ENCODE measurements at places on chromosomes 3 and 15.

DNA sequence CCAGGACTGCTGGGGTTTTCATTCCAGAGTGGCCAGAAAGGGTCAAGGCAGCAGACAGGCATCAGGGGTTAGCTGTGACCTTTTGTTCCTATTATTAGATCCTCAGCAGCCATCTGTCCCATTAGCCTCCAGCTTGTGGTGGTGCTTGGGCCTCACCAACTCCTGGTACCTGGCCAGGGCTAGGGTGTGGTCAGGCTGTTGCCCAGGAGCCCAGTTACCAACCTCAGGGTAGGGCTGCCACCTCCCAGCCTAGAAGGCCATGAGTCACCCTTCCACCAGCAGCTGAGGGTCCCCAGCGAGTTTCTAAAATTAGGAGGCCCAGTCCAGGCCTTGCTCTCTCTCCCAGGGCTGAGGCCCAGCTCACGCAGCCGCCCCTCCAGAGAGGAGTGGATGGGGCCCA, 12.2 kb downstream of the TMEM43 start:
- no peak for DNase-seq

DNA sequence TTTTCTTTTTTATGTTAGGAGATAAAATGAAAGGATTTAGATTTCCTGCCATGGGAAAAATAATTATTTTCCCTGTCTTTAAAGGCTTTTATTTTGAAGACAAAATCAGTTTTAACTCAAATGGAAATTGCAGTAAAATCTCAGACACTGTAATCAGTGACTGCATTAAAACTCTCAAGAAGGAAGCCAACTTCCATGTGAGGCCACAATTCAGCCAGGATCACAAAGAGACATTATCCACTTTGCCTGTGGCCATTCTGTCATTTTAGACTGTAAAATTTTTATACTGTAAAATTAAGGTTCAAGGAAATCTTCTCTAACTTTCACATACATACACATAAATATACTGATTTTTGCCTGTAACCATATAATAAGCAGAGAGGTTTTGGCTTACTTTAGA, 304.0 kb downstream of the TIGIT start:
- no peak for DNase-seq

- no peak for DNase-seq
Measured at GRCh38 chr15:45710657-45711056, 75.8 kb downstream of the SQOR start.

GRCh38 chr3:124810970-124811369, 76.2 kb downstream of the ITGB5 start:
- DNase-seq, result no peak

DNA sequence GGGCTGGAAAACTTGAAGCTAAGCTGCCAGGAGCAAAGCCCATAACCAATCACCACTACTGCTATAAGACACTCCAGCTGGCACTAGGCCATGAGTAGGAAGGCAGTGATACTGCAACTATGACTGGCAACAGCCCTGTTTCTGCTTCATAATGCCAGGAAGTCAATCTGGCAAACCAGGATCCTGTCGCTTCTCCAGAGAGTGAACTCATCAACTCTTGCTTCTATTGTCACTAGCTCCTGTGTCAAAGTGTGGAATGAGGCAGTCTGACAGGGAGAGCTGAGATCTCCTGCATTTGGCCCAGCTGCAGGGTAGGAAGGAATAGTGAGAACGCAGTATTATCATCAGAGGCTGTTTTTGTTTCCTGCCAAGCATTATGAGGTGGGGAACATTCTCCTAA, 105.3 kb downstream of the CTNNB1 start:
- no peak for DNase-seq

DNA sequence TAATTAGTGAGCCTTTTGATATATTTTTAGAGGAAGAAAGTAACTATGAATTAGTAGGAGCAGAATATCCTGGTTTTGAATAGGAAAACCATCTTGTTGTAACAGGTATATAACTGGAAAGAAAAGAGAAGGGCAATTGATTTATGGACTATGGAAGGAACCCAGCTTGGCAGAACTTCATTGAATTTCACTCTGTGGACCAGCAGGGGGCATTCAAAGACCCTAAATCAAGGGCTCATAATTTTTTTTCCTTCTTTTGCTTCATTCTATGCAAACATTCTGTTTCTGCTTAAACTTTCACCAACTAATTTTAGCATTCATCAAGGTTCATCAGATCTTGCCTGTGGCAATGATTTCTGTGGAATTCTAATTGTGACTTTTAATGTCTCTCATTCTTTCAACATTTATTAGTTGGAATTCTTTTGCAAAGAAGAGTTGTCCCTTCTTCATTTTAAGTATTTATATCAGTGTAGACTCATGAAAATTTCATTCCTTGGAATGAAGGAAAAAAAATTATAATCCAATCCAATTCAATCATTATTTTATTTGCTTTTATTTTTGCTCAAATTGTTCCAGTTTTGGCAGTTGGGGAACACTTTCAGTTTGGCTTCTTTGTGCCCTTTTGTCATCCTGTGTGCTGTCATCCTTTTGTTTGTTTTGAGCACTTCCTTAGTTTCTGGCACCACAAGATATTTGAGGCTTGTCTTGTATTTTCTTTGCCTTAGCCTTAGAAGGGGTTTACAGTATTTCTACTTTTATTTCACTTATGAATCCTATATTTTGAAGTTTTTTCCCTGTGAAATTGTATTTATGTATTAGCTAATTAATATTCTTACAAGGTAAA, 30.4 kb downstream of the NXPE3 start:
- DNase-seq, result peak; percentile 32

DNA sequence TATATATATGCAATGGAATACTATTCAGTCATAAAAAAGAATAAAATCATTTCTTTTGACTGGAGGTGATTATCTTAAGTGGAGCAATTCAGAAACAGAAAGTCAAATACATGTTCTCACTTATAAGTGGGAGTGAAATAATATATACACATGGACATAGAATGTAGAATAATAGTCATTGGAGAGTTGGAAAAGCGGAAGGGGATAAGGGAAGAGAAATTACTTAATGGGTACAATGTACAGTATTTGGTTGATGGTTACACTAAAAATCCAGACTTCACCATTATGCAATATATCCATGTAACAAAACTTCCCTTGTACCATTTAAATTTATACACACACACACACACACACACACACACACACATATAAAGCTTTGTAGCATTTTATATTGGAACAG, 84.3 kb downstream of the RAP2B start:
- DNase-seq, result no peak

DNA sequence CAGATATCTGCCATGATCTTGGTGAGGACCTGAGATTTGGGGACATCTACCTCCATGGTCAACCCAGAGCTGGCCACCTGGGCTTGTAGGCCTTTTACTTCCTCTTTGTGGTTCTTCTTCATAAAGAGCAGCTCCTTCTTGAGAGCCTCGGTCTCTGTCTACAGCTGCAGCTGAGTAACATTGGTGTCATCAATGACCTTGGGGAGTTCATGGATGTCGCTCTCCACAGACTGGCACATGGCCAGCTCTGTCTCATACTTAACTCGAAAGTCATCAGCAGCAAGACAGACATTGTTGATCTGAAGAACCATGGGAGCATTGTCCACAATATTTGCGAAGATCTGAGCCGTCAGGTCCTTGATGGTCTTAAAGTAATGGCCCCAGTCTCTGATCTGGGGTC, 15.7 kb upstream of the RASA2 start:
- no peak for DNase-seq

GRCh38 chr15:66886241-66886675, 179.1 kb upstream of the SMAD3 start:
- no peak for DNase-seq

GRCh38 chr3:31226346-31226745, 306.4 kb upstream of the STT3B start:
- DNase-seq, result no peak

- DNase-seq, result no peak
Measured at GRCh38 chr3:13219902-13220296, 146.7 kb upstream of the IQSEC1 start.

- DNase-seq, result no peak
Measured at GRCh38 chr3:169402672-169403360, 260.7 kb downstream of the MECOM start.

DNA sequence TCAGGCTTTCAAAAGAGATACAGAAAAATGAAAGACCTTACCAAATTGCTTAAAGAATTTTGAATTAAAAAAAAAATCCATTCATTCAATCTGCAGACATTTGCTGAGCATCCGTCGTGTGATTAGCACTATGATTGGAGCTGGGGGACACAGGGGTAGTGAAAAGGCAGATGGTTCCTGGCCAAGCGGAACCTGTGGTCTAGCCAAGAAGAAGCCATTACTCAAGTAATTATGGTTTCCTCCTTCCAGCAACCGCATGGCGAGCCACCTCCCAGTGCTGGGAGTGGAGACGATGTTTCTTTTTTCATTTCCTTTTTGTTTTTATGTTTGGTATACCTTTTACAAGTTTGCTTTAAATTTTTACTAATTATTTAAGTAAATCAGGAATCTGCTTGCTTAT, 140.2 kb downstream of the CACNA2D3 start:
- DNase-seq, result no peak

- DNase-seq, result no peak
Measured at GRCh38 chr3:48018841-48019240, 2.6 kb upstream of the MAP4 start.

DNA sequence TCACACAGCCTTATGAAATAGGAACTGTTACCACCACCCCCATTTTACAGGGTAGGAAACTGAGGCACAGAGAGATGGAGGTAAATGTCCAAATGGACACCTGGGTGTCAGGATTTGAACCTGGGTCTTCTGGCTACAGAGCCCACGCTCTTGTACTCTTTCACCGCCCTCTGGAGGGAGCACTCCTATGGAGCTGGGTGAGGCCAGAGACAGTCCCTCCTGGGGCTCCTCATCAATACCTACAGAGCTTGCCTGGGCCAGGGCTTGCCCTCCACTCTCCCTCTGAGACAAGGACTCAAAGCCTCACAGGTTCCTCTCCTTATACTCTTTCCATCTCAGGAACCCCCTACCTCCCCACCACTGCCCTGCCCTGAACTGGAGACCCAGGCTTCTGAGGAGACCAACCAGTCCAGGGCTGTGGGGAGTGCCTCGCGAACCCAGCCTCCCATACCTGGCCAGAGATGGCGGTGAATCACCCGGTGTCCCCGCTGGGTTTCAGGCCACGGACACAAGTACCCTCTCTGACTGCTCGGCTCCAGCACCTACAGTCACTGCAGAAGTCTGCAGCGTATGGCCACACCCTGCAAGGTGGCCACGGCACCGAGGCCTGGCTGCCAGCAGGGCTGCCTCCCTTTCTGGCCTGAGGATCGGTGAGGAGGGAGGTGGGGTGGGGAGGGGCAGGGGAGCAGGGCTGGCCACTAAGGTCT, 22.1 kb upstream of the ATP2B2 start:
- DNase-seq, result no peak

DNA sequence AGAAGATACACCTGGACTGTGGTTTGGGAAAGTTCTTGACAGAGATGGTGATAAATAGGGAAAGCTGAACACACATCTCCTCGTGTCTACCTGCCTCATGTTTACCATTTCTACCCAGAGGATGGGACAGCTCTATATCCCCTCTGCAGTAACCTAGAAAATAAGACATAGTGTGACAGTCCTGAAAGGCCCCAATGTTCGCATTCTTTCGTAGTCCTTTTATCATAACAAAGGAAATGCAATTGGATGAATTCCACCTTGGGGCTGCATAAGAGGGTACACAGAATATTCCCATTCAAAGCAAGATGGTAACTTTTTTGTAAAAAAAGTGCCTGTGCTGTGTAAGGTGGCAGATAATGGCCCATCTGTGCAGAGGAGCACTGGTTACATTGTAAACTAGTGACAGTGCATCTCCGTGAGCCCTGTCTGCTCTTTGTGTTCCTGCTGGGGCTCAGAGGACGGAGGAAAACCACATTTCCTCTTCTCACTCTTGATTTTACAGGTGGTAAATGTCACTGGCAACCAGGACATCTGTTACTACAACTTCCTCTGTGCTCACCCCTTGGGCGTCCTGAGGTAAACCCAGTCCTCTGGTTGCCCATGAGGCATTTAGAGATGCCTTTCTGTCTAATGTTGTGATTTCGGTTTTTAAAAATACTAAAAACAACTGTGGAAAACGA, 74.3 kb downstream of the SIDT1 start:
- DNase-seq, result no peak

- DNase-seq, result no peak
Measured at GRCh38 chr3:142216321-142216720, 9.1 kb downstream of the GK5 start.

- no peak for DNase-seq
Measured at GRCh38 chr3:169475978-169476698, 187.4 kb downstream of the MECOM start.

DNA sequence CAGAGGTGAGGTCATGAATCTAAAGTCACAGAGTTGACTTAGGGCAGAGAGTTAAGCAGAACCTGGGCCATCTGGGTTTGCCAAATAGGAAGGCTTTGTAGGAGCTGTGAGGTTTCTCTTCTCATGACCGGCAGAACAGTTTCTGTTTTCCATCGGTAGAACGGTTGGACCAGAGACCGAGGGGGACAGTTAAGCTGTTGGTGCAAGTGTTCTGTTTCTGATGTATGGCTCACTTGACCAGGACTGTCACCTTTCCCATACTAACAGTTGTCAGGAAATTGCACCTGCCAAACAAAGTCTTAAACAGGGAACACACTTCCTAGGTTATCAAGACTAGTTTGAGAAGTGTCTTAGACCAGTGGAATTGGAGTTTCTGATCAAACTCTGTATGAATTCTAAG, 158.3 kb downstream of the PDCD6IP start:
- DNase-seq, result no peak

- DNase-seq, result no peak
Measured at GRCh38 chr3:106860182-106860581, 517.1 kb upstream of the CCDC54 start.

- DNase-seq, result no peak
Measured at GRCh38 chr15:29939404-29939803, 117.1 kb upstream of the TJP1 start.

GRCh38 chr3:2993736-2994135, 116.4 kb downstream of the IL5RA start:
- DNase-seq, result no peak
